Renal cortex interstitium (tissue), 15 donors: ENCODE measurements at places on chromosomes 13 and 19. TPM values are rescaled to one million over a fixed set of nuclear protein-coding genes. Genes with fewer than 3 reads are reported as not detected.

GRCh38 chr19:37966662-37967231 lies 59.7 kb downstream of the SIPA1L3 start:
- DNase-seq = no peak

GRCh38 chr19:13932911-13933393 lies 5.3 kb downstream of the PODNL1 start:
- DNase-seq = no peak

DNA sequence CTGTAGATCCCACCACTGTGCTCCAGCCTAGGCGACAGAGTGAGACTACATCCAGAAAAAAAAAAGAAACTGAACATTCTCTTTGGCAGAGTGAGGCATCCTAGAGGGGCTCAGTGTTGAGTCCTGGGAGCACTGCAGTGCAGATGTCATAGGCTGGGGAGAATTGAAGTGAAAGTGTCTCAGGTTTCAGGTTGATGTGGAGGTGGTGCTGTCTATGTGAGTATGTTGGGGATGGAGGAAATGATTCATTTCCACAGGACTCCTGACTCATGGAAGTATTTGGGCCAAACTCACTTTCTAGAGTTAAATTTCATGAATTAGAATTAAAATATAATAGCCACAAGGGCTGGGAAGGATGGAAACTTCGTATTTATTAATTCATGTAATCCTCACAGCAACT lies 134.4 kb upstream of the TSC22D1 start:
- no peak for DNase-seq

DNA sequence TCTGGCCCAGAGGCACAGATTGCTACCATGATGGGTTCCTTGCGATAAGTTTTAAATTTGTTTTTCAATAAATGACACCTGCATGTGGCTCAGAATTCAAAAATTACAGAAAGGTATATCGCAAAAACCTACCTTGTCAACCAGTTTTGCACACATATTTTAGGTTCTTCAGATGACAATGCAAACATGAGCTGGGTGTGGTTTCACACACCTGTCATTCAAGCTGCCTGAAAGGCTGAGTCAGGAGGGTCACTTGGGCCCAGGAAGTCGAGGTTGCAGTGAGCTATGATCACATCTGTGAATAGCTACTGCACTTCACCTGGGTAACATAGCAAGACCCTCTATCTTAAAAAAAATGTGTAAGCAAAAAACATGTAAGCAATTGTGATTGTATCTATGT lies 56.1 kb downstream of the DNM2 start:
- DNase-seq = no peak

- no peak for DNase-seq
Observed at GRCh38 chr13:84658491-84659358, 776.5 kb upstream of the SLITRK1 start.

DNA sequence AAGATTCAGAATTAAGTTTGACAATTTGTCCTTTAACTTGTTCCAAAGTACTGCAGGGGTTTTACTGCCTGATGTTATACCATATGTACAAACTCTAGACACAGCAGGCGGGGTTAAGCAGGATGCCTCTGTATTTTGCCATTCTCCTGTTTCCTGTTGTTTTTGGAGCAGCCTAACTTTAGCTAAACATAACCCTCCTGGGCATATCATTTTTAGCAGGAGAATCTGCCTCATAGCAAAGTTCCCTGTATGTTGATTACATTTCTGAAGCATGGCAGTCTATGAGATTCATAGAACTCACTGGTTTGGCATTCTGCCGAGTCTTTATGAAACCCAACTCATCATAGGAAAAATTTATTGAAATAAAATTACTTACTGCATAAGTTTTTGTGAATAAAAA lies 5.2 kb downstream of the LHFPL6 start:
- DNase-seq = no peak

DNA sequence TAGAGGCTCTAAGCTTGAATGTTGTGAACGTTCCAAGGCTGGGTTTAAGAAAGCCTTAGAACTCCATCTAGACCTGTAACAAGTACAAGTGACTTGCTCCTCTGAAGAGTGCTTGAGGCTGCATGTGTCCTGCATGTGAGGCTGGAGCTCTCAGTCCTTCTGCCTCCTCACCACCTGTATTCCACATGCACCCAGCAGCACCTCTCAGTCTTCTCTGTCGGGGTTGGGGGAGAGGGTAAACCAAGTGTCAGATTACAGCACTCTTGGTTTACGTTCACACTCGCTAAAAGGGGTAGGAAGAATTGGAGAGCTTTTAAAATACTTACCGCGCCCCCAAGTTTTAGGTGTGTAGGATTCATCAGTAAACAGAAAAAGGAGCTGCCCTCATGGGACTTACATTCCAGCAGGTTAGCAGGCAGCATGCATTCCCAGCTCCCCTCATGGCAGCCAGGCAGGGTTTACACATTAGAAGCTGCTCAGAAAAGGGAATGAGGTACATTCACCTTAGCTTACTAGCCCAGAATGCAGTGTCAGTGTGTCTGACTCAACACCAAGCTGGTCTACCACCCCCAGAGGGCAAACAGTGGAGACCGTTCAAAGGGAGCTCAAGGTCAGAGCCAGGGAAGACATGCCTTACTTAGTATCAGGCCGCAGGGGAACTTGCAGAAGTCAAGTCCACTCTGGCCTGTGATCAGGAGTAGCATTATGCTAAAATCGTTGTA lies 248.1 kb downstream of the PCCA start:
- DNase-seq = no peak

DNA sequence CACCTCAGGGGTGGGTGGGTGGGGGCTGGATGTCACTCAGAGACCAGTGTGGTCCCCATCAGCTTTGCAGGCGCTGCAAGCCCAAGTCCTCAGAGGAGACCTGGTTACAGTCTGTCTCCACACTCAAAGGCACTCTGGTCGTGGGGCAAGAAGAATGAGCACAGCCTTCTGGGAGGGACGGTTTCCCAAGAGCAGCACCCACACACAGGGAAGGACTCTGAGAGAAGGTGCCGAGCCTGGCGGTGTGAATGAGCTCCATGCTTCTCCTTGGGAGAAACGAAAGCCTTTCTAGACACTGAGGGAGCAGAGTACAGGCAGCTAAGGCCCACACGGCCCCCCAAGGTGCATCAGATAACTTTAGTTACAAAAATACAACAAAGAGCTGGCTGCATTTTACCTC lies 473.6 kb downstream of the FOXO1 start:
- no peak for DNase-seq

DNA sequence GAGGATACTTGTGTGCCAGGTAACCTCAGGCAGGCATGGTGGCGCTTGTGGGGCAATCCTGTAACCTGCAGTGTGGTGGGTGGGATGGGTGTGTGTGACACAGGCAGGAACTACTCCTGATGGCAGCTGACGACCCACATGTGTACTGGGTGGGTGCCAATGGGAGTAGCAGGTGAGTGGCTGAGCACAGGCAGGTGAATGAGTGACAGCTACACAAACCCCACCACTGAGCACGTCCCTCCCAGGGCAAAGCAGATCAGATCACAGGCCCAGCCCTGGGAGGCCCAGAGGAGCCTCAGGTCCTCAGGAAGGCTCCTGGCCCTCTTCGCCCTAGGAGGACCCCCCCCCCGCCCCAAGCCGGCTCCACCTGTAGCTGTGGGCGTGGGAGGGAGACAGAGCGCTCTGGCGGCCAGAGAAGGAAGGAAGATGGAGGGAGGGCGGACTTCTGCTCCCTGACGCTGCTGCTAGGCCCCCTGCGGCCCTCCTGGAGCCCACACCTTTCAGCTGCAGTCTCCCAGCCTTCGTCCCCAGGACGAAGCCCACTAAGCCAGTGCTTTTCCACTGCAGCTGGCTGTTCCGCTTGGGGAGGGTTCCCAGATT lies 1.3 kb upstream of the ZNF181 start:
- DNase-seq = no peak

The ZNF724 gene
- 5.0 TPM for polyA plus RNA-seq
